Activated CD8-positive, alpha-beta T cell treated with anti-CD3 and anti-CD28 coated beads for 36 hours (primary cell): ENCODE measurements at places on chromosomes 16 and 17. TPM values are rescaled to one million over a fixed set of nuclear protein-coding genes. Genes with fewer than 3 reads are reported as not detected.

MYL4 gene
- not detected for total RNA-seq

TRAPPC2L gene
- total RNA-seq: 56.4 TPM

TBC1D3 gene
- not detected for total RNA-seq

CALB2 gene
- total RNA-seq: not detected

ZNF267 gene
- total RNA-seq: 70.2 TPM

SBK1 gene
- 35.3 TPM for total RNA-seq

KRT31 gene
- total RNA-seq: not detected

QPRT gene
- 11.7 TPM for total RNA-seq

OMG gene
- total RNA-seq: 0.11 TPM
